Amniotic epithelial cell (primary cell): ENCODE measurements at places on chromosomes 5 and 9.

DNA sequence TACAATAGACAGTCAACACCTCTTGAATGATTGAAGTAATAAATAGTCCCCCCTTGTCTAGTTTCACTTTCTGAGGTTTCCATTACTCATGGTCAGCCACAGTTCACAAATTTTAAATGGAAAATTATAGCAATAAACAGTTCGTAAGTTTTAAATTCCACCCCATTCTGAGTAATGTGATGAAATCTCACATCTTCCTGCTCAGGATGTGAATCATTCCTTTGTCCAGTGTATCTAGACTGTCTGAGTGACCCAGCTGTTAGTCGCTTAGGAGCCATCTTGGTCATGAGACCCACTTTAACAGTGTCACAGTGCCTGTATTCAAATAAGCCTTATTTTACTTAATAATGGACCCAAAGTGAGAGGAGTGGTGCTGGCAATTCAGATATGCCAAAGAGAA lies 311.6 kb upstream of the PRR16 start:
- peak; percentile 73 for DNase-seq

- no peak for DNase-seq
These were observed 67.7 kb downstream of the C9orf152 start for GRCh38 chr9:110140276-110140675.

DNA sequence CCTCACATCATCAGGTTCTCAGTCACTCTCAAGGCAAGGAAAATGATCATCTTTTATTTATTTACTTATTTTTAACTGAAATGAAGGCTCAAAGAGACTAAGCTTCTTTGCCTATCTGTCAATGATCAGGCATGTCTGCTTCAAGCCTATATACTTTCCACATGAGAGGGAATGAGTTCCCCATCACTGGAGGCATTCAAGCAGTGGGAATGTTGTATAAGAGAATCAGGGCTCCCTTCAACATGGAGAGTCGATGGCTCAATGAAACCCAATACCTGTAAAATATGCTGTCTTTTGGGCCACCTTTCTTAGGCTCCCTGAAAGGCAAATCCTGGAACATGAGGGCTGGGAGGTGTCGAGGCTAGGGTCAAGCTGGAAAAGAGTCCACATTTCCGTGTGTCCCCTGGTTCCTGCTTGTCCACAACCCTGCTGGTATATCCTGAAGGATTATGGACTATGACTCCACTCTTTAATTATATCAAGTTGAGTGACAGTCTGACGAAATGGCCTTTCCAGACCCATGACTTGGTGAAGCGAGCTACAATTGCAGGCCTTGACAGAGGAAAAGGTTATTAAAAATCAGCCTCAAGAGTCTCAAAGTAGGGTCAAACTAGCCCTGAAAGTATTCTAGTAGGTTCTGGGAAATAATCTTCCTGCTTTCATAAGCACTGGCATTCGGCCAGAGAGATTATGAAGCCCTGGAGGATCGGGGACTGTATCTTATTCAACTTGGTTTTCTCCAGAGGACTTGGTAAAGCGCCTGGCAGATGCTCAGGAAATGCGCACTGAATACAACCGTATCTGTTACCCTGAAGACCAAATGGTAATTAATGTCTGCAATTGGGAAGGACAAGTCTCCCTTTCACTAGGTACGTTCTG lies 145.9 kb upstream of the TBC1D2 start:
- DNase-seq: peak; percentile 70

GRCh38 chr5:107253246-107253645 lies 417.5 kb downstream of the EFNA5 start:
- no peak for DNase-seq

DNA sequence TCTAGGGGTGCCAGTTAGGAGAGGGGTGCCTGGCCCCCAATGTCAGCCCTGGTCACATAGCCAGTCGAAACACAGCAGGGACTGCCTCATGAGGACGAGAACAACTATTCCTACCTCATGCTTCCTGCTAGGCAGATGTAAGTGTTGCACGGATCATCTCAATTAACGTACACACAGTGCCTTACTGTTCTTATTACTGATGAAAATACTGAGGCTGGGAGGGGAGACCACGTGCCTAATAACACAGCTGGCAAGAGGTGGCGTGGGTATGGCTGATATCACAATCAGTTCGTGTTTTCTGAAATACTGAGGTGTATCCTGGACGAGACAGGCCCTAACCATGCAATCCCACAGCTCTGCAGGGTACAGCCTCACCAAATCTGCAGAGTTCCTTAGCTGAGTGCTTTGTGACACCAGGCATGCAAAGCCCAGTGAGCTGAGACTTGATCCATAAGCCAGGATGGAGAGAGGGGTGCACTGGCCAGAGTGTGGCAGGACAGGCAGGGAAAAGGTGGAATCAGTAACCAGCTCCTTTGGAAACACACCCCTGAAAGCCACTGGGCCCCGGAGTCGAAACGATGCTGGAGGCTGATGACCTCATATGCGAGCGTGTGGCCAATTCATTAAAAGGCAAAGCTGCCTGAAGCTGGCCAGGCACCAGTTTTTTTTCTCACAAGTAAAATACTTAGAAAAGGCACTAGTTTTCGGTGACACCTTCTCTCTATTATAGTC lies 63.9 kb downstream of the PRRT1B start:
- DNase-seq: peak; percentile 48

DNA sequence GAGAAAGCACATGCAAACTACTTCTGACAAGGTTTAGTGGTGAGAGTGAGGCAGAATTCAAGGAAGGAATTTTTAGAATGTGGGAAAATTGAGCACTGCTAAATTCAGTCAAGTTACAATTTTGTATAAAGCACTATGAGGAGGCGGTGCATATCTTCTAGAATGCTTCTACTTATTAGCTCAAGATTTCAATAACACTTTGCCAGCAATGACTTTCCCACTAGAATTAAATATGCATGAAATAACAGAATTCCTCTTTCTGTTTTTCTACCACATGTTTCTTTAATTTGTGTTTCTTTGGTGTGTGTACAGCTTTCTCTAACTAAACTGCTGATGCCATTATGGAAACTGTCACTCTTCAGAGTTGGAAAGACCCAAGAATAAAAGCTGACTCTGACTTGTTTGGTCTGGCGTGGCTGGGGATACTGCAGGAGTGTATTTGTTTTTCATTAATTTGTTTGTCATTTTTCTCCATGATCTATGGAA lies 163.5 kb downstream of the ARSB start:
- DNase-seq: no peak

- no peak for DNase-seq
These were observed 49.3 kb upstream of the PPARGC1B start for GRCh38 chr5:149680810-149681221.

- DNase-seq: peak; percentile 89
These were observed 16.1 kb upstream of the COL5A1 start for GRCh38 chr9:134625361-134626068.

GRCh38 chr5:77129391-77129990 lies 42.4 kb upstream of the ZBED3 start:
- DNase-seq: no peak

- DNase-seq: no peak
These were observed 327.7 kb upstream of the NUDT12 start for GRCh38 chr5:103890313-103890712.

DNA sequence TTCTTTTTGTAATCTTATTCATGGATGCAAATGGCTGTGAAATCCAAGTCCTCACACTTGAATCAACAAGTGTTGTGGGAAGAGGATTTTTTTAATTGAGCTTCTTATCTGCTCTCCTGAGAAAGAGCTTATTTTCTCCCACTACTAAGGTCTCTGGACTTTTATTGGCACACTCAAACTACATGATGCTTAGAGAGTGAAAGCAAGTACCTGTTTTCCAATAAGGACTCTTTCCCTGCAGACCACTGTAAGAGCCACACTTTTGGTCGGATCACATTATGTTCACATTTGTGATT lies 546.4 kb upstream of the ARRDC3 start:
- DNase-seq: no peak

- DNase-seq: no peak
These were observed 104.0 kb upstream of the ATP10B start for GRCh38 chr5:160956051-160956450.

DNA sequence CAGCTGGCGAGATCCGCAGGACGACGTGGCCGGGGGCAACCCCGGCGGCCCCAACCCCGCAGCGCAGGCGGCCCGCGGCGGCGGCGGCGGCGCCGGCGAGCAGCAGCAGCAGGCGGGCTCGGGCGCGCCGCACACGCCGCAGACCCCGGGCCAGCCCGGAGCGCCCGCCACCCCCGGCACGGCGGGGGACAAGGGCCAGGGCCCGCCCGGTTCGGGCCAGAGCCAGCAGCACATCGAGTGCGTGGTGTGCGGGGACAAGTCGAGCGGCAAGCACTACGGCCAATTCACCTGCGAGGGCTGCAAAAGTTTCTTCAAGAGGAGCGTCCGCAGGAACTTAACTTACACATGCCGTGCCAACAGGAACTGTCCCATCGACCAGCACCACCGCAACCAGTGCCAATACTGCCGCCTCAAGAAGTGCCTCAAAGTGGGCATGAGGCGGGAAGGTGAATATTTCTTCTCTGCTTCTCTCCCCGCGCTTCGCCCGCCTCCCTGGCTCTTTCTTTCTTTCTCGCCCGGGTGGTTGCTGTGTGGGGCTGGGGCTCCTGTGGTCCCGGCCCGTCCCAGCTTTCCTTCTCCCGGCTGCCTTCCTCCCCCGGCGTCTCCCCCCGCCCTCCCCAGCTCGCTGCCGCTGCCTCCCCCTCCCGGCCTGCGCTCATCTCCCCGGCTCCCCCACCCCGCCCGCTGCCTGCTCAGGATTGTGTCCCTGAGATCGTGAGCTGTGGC lies 2.2 kb downstream of the NR2F1 start:
- DNase-seq: no peak

GRCh38 chr9:129483415-129484351 lies 137.2 kb downstream of the C9orf50 start:
- DNase-seq: peak; percentile 93

- DNase-seq: peak; percentile 73
These were observed 122.9 kb upstream of the TAF11L2 start for GRCh38 chr5:17374973-17375742.

DNA sequence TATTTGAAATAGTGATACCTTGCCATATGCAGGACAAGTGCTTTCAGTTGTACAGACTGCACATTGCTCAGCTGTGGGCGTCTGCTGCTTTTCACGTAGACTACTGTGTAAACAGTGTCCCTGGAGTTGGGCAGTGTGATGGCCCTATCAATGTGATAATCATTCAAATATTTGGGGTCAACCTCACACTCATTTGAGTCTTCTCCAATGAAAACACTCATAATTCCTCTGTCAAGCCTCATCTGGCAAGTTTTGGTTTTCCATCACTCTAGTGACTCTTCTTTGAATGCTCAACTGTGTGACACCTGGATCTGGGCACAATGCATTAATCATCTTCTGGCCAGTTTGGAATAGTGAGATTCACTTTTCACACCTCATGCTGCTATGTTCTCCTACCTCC lies 64.4 kb downstream of the UGCG start:
- DNase-seq: no peak

DNA sequence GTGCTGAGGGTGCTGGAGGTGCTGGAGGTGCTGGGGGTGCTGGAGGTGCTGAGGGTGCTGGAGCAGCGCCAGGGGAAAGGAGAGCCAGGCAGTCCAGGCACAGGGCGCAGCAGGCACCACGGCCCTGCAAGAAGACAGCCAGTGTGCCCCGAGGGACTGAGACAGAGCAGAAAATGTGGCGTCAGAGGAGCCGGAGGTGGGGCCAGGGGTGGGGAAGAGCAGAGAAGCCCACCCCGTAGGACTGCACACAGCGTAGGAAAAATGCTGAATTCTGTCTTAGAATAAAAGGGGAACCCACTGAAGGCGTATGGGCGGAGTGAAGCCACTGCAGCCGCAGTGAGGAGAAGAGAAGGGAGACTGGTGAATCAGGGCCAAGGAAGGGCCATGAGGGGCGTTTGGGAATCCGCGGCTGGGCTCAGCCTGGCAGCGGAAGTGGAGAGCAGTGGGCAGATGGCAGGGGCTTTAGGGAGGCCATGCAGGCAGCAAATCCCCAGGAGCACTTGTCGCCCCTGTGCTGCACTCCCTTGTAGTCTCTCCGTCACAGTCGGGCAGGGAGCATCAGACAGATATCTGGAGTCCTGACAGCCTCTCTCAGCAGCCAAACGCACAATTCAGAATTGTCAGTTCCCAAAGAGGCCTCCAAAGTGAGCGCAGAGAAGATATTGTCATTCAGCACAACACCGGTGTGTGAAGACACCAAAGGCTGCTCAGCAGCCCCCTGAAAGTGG lies 35.9 kb upstream of the LECT2 start:
- DNase-seq: no peak

DNA sequence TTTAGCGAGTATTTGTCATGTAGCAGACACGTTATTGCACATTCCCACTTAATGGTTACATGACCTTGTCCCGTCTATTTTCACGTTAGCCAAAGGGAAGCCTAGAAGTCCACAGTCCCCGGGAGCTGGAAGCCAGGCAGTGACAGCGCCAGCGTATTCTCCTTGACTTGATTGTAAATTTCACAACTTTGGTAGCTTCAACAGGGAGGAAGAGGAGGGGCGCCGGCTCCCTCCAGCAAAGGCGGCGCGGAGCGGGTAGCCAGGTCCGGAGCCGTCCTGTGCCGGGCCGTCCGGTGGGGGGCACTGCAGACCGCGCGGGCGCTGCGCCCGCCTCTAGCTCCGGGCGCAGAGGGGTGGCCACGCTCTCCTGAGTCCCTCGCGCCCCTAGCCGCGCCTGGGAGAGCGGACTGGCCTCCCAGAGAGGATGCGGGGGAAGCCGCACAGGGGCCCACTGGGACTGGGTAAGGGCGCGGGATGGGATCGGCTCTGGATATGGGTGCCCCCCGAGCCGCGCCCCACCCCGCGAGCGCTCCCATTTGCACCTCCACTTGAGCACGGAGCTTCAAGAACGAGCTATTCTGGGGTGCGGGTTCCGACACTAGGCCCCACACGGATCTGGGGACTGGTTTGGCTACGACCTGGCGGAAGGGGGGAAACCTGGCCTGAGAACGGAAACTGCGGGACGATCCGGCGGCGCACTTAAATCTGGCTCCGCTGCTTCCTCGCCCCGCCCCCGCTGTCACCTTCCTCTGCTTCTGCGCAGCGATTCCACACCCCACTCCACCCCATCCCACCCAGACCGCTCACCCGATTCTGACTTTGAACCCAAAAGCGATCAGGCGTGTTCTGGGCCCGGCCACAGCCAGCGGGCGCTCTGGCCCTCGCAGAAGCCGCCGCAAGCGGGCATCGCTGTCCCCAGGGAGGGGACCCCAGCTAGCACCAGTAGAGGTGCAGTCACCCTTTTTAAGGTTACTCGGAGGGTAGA lies 23.8 kb downstream of the KLF4 start:
- peak; percentile 36 for DNase-seq
